Posterior vena cava (tissue), 2 donors: ENCODE measurements at places on chromosomes 6 and 20.

- DNase-seq, result no peak
Measured at GRCh38 chr6:155234167-155234566, 29.6 kb upstream of the CLDN20 start.

- DNase-seq, result no peak
Measured at GRCh38 chr6:106973836-106974335, 643 bp downstream of the CD24 start.

- peak; percentile 55 for DNase-seq
Measured at GRCh38 chr20:63112491-63113219, 103.3 kb downstream of the YTHDF1 start.

GRCh38 chr20:35014537-35014936 is 58.9 kb downstream of the MYH7B start:
- no peak for DNase-seq

- DNase-seq, result no peak
Measured at GRCh38 chr6:158445426-158446085, 114.3 kb upstream of the TMEM181 start.

- DNase-seq, result no peak
Measured at GRCh38 chr20:29443819-29444218, 1813.6 kb upstream of the DEFB115 start.

DNA sequence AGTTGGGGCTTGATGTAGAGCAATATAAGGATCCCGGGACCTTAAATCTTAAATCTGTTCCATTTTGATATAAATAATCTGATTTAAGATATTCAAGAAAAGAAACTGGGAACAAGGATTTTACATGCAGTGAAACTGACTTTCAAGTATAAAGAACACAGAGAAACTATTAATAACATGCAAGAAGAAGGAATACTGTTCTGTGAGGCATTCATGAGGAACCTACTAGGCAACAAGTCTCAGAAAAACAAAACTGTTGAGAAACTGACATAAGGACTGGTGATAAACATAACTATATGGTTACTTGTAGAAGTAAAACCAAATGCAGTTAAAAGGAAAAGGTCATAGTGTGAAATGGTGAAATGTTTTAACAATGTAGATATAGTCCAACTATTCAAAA is 15.8 kb downstream of the HDDC2 start:
- DNase-seq, result no peak

- DNase-seq, result no peak
Measured at GRCh38 chr6:85463621-85464259, 13.9 kb downstream of the NT5E start.

GRCh38 chr6:73435236-73435635 is 16.9 kb downstream of the CGAS start:
- DNase-seq, result no peak

GRCh38 chr20:62902926-62903615 is 23.2 kb downstream of the DIDO1 start:
- peak; percentile 48 for DNase-seq

DNA sequence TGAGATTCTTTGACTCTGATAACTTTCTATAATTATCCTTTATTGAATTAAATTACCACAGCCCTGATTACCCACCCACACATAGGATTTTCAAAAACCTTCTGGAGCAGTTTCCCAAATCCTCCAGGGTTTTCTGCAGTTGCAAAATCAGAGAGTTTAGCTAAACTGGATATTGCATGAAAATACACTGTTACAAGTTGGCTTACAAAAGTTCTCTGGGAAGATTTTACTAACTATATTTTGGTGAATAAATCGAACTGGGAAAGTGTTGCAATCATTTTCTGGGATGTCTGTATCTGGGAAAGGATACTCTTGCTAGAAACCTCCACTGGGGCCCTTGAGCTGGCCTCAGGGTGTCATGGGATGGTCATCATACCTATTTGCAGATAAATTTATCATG is 97.6 kb upstream of the STMND1 start:
- no peak for DNase-seq

DNA sequence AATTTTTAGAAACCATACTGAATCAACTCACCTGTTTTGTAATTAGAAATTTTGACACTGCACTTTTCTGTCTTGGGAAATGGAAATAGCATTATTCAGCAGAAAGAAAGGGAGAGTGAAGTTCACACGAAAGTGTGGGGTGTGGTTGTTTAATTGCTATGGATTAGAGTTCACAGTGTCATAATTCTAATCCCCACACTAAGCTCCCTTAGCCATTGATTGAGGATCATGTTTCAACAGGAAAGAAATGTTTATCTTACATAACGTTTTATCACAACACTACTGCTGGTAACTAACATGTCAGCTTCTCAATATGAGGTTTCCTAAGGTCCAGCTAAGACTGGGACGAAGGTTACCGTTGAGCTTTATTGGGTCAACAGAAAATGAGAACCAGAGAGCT is 31.4 kb upstream of the GSTA5 start:
- DNase-seq, result no peak

DNA sequence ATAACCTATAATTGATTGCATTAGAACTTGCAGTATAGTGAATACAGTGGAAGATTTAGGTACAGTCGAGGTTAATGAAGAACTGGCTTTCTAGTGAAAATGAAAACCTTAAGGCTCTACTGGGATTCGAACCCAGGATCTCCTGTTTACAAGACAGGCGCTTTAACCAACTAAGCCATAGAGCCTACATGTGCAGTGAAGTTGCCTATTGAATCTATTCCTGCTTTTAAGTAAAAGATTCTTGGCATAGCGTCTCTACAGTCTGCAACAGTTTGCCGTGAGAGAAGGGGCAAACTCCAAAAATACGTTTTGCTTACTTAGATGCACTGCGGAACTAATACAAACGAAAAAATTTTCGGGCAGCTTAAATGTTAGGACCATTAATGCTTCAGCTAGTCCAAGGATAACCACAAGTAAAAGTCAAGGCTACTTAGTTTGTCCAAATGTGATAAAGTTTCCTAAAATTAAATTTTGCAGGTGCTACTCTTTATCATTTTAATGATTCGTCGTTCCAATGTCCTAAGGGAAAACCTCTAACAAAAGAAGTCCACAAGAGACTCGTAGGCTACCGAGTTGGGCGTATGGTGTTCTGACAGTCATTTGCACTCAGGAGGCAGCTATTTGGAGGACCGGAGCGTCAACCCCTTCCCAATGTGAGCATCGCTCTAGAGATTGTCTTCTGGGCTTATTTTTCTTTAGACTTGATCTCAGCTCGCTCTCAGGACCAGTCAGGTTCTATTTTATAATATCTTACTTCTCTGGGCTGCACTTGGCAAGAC is 31.3 kb upstream of the ZSCAN23 start:
- DNase-seq, result no peak

GRCh38 chr6:161744211-161745067 is 470.6 kb upstream of the AGPAT4 start:
- DNase-seq, result no peak

DNA sequence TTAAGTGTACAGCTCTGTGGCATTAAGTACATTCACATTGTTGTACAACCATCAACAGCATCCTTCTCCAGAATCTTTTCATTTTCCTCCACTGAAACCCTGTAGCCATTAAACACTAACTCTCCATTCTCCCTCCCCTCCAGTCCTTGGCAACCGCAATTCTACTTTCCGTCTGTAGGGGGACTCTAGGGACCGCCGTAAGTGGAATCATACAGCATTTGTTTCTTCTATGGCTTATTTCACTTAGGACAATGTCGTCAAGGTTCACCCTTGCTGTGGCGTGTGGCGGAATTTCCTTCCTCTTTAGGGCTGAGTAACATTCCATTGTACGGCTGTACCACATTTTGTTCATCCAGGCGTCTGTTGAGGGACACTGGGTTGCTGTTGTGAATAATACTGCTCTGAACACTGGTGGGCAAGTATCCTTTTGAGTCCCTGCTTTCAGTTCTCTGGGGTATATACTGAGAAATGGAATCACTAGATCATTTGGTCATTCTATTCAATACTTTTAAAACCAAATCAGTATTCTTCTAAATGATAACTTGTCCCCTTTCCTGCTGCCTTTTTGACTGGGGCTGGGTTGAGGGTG is 50.7 kb downstream of the PPP1R3G start:
- DNase-seq, result no peak

DNA sequence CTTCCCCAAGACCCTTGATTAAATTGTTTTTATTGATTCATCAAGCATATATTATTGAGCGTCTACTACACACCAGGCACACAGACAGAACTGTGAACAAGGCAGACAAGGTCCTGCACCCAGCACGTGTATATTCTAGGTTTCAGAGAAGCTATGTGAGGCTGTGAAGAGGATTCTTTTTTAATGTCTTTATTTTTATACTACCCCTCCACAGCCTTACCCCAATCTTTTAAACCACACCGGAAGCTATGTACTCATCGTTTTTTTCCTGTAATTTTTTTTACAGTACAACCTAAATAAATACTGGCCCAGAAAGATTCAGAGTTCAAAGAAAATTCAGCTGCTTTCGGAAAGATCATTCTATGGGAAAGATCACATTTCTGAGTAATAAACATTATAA is 10.0 kb downstream of the SGK1 start:
- no peak for DNase-seq

GRCh38 chr6:137334884-137335283 is 115.7 kb upstream of the IFNGR1 start:
- DNase-seq, result no peak

- DNase-seq, result no peak
Measured at GRCh38 chr6:46392294-46392693, 99.0 kb downstream of the RCAN2 start.

GRCh38 chr6:71246596-71246995 is 42.0 kb upstream of the OGFRL1 start:
- DNase-seq, result no peak

- no peak for DNase-seq
Measured at GRCh38 chr6:166435574-166435973, 52.8 kb upstream of the MPC1 start.
